ENCODE measurements at places on chromosomes 6 and 20.

- no peak for DNase-seq
These were observed 42.7 kb upstream of the EZR start for GRCh38 chr6:158861686-158862381.

GRCh38 chr6:90083891-90084290, 189.6 kb downstream of the GJA10 start:
- DNase-seq = no peak

GRCh38 chr6:19791267-19791666, 45.9 kb upstream of the ID4 start:
- no peak for DNase-seq

GRCh38 chr6:46990031-46990644, 52.0 kb downstream of the ADGRF1 start:
- DNase-seq = no peak

- DNase-seq = no peak
These were observed 13.4 kb downstream of the PHIP start for GRCh38 chr6:79064635-79065034.

DNA sequence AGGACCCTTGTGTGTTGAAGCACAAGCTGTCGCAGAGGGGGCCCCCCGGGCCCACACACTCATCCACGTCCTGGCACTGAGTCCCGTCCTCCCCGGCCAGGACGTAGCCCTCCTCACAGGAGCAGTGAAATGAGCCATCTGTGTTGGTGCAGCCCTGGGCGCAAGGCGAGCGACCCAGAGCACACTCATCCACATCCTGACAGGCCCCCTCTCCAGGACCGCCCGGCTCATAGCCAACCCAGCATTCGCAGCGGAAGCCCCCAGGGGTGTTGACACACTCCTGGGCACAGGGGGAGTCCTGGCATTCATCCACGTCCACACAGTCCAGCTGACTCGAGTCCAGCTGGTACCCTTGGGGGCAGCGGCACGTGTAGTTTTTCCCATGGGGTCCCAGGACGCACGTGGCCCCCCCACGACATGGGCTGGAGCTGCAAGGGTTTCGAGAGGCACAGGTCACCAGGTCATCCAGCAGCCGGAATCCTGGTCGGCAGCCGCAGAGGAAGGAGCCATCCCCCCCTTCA, 1.2 kb downstream of the CD93 start:
- DNase-seq = no peak

- no peak for DNase-seq
These were observed 279.7 kb downstream of the RNGTT start for GRCh38 chr6:88683734-88684133.

DNA sequence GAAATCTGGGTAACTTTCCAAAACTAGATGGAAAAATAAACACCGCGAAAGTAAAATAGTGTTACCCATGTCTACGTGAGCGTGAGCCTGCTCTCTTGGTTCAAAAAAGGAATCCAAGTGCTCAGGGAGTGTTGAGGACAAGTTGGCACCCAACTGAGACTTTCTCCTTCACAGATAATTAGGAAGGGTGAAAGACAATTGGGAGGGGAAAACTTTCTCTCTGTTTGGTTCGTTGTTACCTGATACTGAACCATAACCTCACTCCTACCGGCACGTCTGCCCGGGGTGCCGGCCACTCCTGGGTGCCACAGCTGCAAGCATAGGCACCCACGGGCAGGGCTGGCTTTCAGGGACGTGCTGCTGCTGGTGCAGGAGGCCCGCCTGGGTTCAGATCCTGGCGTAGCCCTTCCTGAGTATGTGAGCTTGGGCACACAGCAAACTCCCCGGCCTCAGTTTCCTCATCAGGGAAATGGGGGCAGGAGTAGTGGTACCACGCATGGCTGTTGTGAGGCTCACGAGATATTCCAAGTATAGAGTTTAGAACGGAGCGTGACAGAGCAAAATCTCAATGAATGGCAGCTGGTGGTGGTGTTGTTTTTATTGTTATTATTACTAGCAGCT, 38.2 kb upstream of the PMEPA1 start:
- DNase-seq = no peak

DNA sequence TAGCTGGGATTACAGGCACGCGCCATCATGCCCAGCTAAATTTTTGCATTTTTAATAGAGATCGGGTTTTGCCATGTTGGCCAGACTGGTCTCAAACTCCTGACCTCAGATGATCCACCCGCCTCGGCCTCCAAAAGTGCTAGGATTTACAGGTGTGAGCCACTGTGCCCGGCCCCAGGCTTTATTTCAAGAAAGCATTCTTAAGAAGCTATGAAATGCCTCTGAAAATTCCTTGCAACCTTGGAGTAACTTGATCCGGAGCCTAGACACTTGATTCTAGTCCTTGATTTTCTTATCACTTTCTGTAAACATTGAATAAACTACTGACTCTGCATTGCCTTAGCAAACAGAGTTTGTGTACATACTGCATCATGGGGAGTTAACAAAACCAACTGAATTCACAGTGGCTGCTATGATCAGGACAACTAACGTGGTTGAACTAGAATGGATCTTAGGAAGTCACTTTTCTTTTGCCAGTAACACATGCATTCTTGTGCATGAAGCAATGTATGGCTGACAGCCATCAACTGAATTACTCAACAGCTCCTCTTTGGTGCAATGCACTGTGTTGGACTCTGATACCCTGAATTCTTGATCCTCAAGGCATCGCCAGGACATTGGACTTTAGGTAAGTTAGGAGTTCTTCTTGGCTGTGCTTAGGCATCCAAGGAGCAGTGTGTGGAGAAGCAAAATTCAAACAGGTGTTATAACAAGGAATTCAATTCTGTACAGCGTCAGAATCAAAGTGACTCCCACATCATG, 102.8 kb upstream of the TMEM170B start:
- DNase-seq = no peak

DNA sequence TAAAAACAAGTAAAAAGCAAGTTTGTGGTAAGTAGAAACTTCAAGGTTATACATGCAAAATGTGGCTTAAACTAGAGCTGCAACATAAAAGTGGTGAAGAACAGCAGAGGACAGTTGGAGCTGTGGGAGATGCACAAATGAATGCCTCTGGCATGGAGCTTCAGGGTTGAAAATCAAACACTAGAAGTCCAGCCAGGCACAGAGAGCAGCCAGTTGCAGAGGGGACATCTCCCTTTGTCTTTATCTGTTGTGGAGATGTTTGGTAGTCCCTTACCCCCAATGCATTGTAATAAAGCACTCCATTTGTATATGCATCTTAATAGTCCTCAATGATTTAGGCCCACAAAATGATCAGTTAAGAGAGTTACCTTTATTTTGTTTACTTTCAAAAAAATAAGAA, 73.1 kb upstream of the C20orf144 start:
- no peak for DNase-seq

GRCh38 chr6:139923964-139924475, 549.6 kb upstream of the CITED2 start:
- DNase-seq = no peak

- no peak for DNase-seq
These were observed 31.4 kb downstream of the LINC00237 start for GRCh38 chr20:21074605-21075336.
